NCI-H510A (cell line): ENCODE measurements at places on chromosomes 3 and 15.

- no peak for DNase-seq
Measured at GRCh38 chr3:134189849-134190248, 60.8 kb downstream of the RYK start.

- no peak for DNase-seq
Measured at GRCh38 chr3:4575381-4575780, 82.2 kb downstream of the ITPR1 start.

GRCh38 chr3:18853269-18853668 lies 295.0 kb upstream of the KCNH8 start:
- no peak for DNase-seq

- no peak for DNase-seq
Measured at GRCh38 chr15:57160823-57161560, 215.3 kb upstream of the CGNL1 start.

DNA sequence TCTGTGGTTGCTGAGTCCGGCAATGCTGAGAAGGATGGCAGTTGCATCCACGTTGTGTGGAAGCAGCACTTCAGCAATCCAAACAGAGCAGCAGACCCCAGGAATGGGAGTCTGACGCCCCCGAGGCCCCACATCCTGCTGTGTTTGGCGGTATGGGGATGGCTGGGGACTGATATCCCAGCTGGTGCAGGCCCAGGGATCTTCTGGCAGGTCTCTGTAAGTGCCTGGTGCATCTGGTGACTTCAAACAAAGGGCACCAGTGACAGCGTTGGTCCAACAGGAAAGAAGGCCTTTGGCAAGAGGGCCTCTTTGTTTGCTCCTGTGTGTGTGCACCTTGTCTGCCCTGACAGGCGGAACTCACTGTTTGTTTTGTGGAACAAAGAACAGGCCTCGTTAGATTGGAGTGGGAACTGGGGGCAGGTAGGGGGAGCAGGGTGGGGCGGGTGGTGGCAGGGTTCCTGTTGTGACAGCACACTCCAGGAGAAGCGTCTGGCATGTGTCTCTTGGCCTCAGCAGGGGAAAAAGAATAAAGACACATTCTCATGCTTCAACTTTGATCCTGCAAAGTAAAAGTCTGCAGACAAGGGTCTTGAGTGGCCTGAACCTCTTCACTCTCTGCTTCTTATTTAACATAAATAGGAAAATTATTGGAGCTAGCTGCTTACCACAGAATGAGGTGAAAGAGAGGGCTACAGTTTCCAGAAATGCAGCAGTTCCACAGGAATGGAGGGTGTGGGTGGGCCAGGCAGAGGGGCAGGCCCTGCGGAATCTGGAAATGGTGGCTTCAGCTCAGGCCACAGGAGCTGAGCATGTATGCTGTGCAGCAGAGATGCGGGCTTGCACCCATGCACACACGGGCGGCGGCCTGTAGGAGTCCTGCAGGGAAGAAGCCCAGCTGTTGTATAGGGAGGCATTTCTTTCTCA lies 94.5 kb upstream of the MYZAP start:
- DNase-seq = peak; percentile 96

- DNase-seq = no peak
Measured at GRCh38 chr3:130558366-130558765, 41.4 kb downstream of the COL6A6 start.

GRCh38 chr3:25801786-25802185 lies 11.9 kb downstream of the OXSM start:
- DNase-seq = no peak

DNA sequence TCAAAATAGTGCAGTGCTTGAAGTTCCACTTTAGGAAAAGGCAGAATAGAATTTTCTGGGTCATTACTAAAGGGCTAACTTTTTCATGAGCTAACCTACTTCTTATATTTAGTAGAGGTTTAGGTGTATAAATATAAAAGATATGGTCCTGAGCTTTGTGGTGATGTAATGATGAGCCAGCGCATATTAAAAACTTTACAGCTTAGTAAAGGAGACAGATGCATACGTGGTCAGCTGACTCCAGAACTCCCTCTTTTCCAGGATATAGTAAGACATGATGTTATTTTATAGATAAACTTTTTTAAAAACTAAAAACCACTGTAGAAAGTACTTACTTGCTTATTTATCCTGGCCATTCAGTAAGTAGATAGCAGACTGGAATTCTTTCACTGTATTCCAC lies 895.0 kb downstream of the CADM2 start:
- no peak for DNase-seq

GRCh38 chr3:100765437-100765975 lies 56.2 kb downstream of the TFG start:
- no peak for DNase-seq

- no peak for DNase-seq
Measured at GRCh38 chr3:117903226-117903625, 1131.4 kb downstream of the IGSF11 start.
